ENCODE measurements at places on chromosomes 13 and 19. TPM values are rescaled to one million over a fixed set of nuclear protein-coding genes. Genes with fewer than 3 reads are reported as not detected.
A peak's percentile ranks its signal among the peaks of the same experiment; 100 is the strongest.

- peak; percentile 45 for DNase-seq
These were observed 1.1 kb downstream of the SHISA2 start for GRCh38 chr13:26050568-26051230.

GRCh38 chr13:67139551-67139950 is 90.6 kb downstream of the PCDH9 start:
- DNase-seq = no peak

- no peak for DNase-seq
These were observed 101.2 kb upstream of the TEX29 start for GRCh38 chr13:111219280-111219679.

DNA sequence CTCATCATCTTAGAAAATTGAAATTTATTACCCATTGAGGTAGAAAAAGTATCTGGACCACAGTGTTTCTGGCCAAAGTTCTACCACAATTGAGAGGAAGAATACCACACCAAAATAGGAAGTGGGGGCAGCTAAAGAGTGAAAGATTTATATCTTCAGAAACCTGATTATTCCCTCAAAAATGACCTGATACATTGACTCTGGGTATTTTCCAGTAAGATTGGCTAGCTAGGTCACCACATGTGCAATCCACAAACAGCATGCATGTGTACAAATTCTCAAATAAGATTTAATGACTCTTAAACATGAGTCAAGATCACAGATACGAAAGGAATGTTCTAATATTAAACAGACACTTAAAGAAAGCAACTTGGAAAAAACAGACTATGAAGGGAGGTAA is 1516.2 kb upstream of the PCDH20 start:
- DNase-seq = no peak

DNA sequence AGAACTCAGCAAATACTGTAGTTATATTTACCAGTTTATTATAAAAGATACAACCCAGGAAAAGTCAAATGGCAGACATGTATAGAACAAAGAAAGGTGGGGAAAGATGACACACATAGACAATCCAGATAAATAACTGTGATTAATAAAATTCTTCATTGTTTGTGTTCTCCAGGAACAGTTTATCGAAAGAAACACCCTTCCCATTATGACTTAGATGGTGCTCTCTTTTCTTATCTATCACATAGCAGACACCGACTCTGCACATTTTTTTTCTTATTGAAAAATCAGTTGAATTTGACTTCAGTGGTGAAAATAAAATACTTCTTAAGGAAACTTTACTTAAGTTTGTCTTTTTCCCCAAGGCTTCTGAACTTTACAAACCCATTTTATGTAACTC is 6.2 kb downstream of the ZNF708 start:
- no peak for DNase-seq

DNA sequence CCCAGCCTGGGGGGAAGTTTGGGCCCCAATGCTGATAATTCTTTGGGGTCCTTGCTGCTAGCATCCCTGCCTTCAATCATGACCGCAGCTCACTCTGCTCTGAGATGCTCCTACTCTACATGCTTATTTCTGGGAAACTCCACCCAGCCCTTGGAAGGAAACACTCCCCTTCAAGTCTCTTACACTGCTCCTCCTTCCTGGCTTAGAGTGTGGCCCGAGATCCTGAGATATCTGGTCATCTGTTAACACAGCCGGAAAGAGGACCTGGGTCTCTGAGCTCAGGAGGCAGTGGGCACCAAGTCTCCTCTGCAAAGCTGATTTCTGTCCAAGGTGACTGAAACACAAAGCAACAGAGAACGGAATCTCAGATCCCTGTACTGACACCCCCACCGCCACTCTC is 33.0 kb downstream of the CYP4F2 start:
- DNase-seq = no peak

- DNase-seq = peak; percentile 34
These were observed 8.1 kb upstream of the SDHAF1 start for GRCh38 chr19:35986664-35987570.

DNA sequence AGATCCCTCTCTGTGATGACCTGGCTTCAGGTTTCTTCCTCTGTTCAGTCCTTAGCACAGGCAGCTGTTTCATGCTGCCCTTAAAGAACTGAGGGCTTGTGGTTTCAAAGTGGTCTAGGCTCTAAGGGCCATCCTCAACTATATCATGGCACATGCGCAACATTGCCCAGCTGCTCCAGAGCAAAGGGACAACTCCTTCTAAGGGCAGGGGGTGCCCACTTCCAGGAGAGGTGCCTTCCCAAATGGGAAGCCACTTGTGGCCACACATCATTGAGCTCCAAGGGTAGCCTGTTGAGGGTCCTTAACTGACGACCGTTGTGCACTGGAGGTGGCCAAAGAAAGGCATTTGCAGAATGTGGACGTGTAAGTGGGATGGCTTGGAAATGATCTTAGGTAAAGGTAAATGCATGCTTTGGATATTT is 7.3 kb downstream of the GPR183 start:
- DNase-seq = no peak

Gene SLC17A7
- total RNA-seq = 0.13 TPM

Gene ZNF285
- total RNA-seq = 3.9 TPM

All from hepatocyte (in vitro differentiated cells).